Right kidney (tissue), 9 donors: ENCODE measurements at places on chromosomes 2 and 18.

GRCh38 chr2:88250404-88250803, 80.3 kb downstream of the THNSL2 start:
- no peak for DNase-seq

DNA sequence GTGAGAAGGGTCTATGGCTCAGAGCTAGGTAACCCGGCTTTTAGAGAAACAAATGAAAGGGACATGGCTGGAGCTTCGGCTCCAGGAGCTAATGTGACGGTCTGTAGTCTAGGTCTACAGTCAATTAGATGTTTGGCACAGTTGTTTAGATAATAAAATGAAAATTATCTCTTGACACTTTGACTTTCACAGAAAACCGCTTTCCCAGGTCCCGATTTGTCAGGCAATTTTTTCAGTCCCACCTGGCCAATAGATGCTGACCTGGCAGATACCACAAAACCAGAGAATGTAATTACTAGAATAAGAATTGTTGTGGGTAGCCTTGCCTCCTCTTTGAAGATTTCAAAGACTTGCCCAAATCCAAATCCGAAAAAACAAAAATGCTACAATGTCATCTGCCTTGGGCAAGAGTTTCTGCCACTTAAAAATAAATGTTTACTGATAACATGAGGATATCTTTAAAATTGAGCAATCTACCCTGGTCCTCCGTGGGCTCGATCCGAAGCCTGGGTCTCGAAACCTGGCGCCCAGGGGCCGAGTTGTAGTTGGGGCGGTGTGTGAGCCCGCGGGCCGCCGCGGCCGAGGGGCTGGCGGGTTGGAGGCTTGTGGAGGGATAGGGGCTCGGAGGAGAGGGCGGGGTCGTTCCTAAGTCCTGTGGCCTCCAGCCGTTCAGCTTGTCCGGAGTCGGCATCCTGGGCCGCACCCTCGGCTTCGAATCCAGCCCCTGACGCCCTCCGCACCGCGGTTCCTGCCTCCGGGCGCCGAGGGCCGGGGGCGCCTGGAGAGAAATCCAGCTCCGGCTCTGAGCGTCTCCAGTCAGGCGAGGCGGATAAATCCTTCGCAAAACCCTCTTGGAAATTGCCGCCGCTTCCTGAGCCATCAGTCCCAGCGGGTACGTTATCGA, 2.3 kb downstream of the EMX1 start:
- peak; percentile 80 for DNase-seq

DNA sequence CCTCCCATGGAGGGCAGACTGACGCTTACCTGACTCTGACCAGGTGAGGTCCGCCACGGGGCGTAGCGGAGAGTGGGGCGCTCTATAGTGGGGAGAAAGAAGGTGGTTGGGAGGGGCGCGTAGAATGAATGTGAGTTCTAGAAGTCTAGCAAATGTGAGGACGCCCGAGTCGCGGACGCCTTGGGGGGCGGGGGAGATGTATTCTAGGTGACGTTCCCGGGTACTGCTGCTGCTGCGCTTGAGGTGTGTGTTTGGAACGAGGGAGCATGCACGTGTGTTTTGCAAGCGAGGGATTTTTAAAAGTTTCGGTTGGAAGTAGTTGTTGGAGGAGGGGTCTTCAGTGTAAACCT, 758 bp downstream of the RIF1 start:
- DNase-seq = no peak

DNA sequence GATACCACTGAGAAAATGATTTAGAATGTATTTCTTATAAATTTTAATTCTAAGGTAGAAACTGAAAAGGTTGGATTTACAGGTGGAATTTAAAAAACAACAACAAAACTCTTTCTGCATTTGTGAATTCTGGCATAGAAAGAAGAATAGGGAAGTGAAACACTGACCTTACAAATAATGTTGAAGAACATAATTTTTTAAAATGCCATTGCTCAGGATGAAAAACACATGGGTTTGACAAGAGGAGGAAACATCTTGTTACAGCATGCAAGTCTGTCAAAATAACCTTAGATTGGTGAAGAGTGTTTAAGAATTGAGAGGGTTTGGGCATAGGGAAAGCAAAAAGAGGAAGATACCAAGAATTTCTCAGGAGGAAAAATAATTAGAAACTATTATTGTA, 184.3 kb downstream of the UBE2E3 start:
- no peak for DNase-seq
